ENCODE measurements at places on chromosomes 5 and 9.

- no peak for DNase-seq
Observed at GRCh38 chr5:72790186-72790585, 26.3 kb upstream of the TNPO1 start.

GRCh38 chr5:69209602-69210001 is 20.2 kb downstream of the CENPH start:
- no peak for DNase-seq

DNA sequence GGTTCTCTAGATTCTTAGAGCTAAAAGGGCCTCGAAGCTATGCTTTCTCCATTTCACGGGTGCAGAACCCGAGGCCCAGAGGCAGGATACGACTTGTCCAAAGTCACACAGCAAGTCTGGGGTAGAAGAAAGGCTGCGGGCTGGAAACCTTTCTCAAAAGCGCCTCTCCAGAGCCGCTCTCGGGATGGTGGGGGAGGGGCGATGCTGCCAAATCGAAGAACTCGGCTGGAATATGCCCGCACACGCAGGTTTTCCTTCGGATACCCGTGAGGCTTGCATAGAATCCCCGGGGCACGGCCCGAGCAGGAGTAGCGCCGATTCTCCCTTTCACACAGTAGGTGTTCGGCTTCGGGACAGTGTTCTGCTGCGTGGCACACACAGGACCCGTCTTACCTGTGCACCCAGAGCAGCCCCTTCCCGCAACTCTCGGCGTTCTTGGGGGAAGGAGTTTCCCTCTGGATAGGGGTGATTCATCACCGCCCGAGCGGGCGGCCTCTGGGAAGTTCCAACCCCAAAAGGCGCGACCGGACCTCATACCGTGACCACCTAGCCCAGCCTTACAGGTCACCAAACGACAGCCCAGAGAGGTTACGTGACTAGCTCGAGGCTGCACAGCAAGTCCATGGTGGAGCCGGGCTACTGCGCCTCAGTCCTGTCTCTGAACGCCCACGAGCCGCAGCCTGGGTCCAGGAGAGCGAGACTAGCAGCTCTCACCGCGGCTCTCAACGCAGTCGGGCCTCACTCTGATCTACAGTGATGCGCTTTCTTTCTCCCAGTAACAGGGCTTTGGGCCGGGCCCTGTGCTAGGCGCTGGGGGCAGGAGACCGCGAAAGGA is 4.1 kb downstream of the PAX5 start:
- no peak for DNase-seq

DNA sequence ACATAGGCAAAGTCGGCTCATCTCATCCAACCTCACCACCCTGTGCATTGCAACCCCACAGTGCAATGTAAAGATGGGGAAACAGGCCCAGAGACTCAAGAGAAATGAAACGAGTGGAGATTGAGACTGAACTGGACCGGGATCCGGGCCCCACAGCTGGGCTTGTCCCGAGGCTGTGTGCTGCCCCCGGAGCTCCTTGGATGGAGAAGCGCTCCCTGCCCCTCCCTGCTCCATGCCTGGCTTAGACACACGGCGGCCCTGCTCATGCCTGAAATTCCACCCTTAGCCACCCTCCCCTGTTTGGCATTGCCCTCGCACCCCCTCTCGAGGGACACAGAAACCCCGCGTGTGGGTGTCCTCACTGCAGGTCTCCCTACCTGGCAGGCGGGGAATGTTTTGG is 27.2 kb upstream of the FCN1 start:
- DNase-seq: no peak

GRCh38 chr5:100970646-100971255 is 67.7 kb upstream of the ST8SIA4 start:
- no peak for DNase-seq

- DNase-seq: no peak
Observed at GRCh38 chr9:2838371-2839000, 5.4 kb downstream of the PUM3 start.

DNA sequence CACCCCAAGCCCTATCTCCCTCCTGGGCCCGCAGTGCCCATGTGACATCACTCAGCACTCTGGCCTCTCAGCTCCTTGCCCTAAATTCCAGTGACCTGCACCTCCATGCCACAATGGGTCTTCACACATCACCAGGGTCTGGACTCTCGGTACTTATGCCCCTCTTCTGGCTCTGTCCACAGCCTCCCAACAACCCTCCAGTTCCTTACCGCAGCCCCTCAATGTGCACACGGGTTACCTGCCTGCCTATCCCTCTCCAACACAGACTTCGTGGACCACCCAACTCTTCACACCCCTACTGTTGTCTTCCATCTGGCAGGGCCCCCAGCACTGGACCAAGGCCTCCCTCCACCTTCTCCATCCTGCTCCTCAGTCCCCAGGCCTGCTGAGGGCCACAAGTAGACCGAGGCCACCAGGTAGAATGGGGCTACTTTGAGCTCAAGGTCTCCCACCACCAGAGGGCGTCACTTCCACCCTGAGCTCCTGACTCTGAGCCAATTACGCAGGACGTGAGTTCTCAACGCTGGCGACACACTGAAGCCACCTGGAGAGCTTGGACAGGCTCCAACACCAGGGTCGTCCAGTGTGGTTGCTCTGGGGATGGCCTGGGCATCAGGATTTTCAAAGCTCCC is 172.1 kb downstream of the GABBR2 start:
- DNase-seq: no peak

- no peak for DNase-seq
Observed at GRCh38 chr9:102700936-102701335, 294.2 kb upstream of the CYLC2 start.

GRCh38 chr9:137017791-137018497 is 10.1 kb downstream of the ABCA2 start:
- no peak for DNase-seq

DNA sequence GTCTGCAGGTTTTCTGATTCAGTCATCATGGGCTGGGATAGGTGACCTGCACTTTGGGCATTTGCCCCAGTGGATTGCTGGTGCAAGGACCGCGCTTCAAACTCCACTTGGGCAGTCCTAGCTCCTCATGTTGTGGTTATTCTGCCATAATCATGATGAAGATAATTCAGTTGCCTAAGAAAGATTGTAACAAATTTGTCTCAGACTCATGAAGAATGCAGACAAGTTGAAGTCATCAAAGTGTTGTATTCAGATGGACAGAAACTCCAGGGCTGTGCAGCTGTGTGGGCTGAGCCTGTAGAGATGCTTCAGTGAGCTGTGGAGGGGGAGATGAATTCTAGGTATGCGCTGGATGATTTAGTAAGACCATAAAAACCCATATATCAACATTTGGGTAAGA is 38.5 kb downstream of the TARS1 start:
- DNase-seq: no peak

DNA sequence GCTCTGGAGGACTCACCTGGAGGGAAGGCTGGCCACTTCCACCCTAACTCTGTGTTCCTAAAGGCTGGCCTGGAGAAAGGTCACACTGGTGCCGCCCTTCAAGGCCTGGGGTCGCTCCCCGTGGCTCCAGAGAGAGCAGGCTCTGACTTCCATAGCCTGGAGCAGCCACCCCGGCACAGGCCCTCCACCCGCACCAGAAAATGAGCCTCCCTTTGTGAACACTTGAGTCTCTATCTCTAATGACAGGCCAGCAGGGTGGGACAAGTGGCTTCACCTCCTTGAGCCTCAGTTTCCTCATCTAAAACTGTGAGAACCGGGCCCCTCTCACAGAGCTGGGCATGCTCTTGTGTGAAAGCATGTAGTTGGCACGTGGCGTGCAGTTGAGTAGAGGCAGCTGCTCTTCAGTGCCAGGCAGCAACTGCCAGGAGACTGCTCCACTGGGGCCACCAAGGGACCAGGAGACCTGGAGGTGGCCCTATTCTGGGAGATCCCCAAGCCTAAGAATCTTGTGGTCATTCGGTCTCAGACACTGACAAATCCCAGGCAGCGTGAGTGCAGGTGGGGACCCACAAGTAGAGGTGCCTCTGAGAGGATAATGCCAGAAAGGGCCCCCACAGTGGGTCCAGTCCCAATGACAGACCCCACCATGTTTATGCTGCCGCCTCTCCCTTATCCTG is 56.7 kb upstream of the GARNL3 start:
- no peak for DNase-seq

- DNase-seq: no peak
Observed at GRCh38 chr5:89299998-89300397, 417.0 kb upstream of the MEF2C start.

DNA sequence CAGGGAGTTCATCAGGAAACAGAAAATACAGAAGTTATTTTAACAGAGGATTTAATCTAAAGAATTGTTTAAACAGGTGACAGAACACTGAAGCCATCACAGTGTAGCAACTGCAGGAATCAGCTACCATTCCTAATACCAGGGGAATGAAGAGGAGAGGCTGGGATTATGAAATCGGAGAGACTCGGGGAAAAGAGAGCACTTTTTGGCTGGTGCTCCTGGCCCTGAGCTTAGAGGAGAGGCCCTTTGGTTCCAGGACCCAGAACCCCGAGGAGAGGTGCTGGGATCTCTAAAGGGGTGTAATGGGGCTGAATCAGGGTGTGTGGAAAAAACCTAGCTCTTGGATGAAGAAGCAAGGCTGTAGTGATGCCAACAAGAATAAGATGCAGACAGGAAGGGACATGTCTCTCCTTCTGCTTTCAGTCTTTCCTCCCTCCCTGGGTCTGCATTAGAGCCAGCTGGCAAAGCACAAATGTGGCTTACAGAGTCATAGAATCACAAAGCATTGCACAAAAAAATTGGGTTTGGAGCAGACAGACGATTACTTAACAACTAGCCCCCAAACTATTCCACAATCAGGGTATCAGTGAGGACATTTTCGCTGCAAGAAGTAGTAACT is 11.6 kb upstream of the SFXN1 start:
- no peak for DNase-seq

- no peak for DNase-seq
Observed at GRCh38 chr9:97987487-97987886, 4.3 kb downstream of the ANP32B start.

- DNase-seq: no peak
Observed at GRCh38 chr9:90909225-90909624, 107.6 kb downstream of the SYK start.

- DNase-seq: peak; percentile 35
Observed at GRCh38 chr9:1222511-1222910, 172.4 kb downstream of the DMRT2 start.

DNA sequence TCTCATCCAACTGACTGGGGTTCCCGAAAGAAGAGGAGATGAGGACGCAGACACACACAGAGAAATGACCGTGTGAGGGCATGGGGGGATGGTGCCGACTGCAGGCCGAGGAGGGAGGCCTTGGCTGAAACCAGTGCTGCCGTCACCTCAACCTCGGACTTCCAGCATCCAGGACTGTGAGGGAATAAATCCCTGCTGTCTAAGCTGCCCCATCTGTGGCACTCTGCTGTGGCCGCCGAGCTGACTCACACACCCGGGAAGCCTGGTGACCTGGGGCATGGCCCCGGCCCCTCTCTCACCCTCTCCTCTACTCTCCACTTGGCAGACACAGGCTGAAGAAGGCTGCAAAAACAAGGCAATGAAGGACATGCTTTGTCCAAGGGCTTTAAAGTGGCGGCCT is 4.4 kb upstream of the COL5A1 start:
- DNase-seq: no peak

DNA sequence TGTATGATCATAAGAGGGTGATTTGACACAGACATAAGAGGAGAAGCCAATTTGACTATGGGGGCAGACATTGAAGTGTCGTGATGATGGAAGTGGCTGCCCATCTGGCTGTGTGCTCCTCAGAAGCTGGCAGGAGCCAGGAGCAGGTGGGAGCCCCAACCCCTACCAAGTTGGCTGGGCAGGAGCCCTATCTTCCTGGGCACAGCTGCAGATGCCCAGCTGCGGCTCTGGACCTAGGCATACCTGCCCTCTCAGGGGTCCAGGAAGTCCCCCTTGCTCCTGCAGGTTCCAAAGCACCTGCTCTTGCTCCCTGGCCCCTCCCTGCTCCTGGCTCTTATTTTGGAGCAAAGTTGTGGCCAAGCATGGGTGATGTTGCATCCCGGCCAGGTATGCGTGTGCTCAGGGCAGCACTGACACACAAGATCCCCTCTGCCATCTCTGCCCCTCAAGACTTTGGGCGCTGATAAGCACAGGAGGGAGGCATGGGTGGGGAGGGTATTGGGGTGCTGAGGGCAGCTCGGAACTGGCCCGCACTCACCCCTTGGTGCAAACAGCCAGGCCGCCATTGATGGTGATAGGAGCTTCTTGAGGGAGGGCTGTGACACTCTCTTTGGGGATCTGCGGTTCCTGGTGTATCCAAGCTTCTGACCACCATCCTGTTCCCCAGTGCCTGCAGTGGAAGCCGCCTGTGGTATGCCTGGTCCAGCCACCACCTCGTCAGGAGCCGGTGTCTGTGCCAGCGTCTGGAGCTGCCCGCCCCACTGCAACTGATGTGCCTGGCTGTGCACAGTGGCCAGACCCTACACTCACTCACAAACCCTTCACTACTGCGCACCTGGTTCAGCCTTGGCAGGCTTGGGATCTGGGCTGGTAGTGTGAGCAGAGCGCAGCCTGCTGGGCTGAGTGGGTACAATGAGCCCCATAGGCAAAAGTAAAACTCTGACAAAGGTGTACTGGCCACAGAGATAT is 230.9 kb downstream of the CDH9 start:
- DNase-seq: no peak

DNA sequence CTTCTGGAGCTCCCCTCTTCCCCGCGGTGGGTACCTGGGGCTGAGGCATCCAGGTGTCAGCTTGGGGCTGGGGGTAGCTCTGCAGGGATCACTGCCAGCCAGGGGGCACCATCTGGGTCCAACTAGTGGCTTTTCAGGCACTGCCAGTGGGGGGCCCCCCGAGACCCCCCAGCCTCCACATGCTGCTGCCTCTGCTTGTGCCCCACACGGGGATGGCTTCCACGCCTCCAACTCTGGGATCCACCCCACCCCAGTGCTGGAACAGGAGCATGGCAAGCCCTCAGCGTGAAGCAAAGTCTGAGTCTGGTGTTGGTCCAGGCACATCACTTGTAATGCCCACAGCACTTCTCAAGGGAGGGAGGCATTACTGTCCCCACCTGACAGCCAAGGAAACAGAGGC is 260.5 kb upstream of the MVB12B start:
- DNase-seq: no peak

DNA sequence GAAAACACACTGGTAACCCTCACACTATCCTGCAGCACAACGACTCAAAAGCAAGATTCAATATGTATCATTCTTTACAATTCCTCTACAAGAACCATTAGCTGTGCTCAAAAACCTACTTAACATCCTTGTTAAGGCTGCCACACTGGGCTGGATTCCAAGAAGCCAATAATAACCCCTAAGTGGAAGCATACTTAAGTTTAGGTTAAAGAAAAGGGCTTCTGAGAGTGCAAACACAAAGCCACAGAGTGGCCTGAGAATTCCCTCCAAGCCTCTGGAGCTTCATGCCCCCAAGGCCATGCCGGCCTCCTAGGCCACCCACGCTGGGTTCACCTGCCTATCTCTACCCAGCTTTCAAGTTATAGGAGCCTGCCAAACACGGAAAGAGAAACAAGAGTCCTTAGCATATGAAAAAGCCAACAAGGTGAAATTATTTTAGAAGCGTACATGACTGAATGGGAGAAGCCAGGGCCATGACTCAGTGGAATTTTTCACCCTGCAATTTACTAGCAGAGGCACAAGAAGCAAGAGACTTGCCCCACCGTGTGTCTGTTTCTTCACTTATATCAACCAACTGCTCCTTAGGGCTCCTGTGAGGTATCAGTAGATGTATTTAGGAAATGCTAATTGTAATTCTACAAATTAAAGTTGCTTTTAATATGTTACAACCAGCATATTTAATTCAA is 293.0 kb downstream of the SPOCK1 start:
- DNase-seq: no peak

All from fibroblast of skin of left quadriceps (primary cell).